ENCODE measurements at places on chromosomes 5 and 9. TPM values are rescaled to one million over a fixed set of nuclear protein-coding genes. Genes with fewer than 3 reads are reported as not detected.

Gene FUBP3
- 24.3 TPM for polyA plus RNA-seq

Gene ADAMTS19
- polyA plus RNA-seq = not detected

Gene NIPAL4
- 0.19 TPM for polyA plus RNA-seq

DNA sequence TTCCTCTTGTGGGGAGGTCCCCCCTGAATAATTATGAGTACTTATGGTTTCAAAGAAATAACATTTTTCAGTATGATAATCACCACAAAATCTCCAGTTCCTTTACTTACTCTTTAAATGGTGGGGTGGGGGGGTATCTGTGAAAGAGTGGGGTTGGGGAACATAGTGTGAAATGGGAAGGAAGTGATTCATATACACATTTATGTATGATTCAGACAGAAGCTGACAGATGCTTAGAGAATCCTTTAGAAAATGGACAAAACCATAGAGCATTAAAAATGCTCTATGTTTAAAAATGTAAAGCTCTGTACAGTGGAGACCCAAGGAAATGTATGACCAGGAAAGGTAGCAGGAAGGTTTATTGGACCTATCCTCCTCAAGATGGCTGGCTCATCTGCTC lies 267.5 kb upstream of the GRIA1 start:
- DNase-seq = no peak

GRCh38 chr5:59528202-59528862 lies 365.2 kb downstream of the PDE4D start:
- DNase-seq = no peak

GRCh38 chr5:124639095-124639665 lies 107.3 kb downstream of the ZNF608 start:
- no peak for DNase-seq

GRCh38 chr5:121867403-121867802 lies 15.7 kb downstream of the FTMT start:
- no peak for DNase-seq

GRCh38 chr5:88860501-88860900 lies 22.5 kb downstream of the MEF2C start:
- no peak for DNase-seq

Data from stomach (tissue), 19 donors.